ENCODE measurements at places on chromosomes 5 and 9. TPM values are rescaled to one million over a fixed set of nuclear protein-coding genes. Genes with fewer than 3 reads are reported as not detected.

GRCh38 chr9:19757745-19758144 lies 31.1 kb downstream of the SLC24A2 start:
- no peaks in the 10 kb centered on the region for H3K36me3 ChIP-seq
- H3K27ac ChIP-seq = no peak overlapping the region
- no peaks in the 10 kb centered on the region for H3K4me1 ChIP-seq
- no peaks in the 10 kb centered on the region for H3K27me3 ChIP-seq
- no peak overlapping the region for H3K4me3 ChIP-seq
- no peak for DNase-seq

The DBH gene
- total RNA-seq = not detected

The DAB2IP gene
- 50.7 TPM for total RNA-seq

- H3K4me3 ChIP-seq = no peak overlapping the region
- peaks cover 26% of the 10 kb centered on the region for H3K4me1 ChIP-seq
- no peak for DNase-seq
- no peaks in the 10 kb centered on the region for H3K27me3 ChIP-seq
- peaks cover 7% of the 10 kb centered on the region for H3K36me3 ChIP-seq
Observed at GRCh38 chr9:131999692-132000551, 79.7 kb downstream of the MED27 start.

DNA sequence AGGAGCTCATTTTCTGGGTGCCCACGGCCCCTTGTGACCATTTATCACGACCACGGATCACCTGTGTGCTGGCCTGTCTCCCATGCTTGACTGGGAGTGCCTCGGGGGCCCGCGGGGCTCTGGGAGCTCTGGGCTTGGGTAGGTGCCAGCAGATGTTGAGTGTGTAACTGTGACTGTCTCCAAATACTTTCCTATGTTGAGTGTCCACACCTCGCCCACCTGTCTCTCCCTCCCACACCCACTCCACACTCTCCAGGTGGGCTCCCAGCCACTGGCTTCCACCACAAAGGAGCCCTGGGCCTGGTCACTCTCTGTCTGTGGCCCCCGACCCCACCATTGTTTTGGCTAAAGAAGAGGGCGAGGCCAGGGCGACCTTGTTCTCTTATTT lies 196.4 kb downstream of the CDK5RAP2 start:
- H3K27me3 ChIP-seq = no peaks in the 10 kb centered on the region
- H3K27ac ChIP-seq = no peak overlapping the region
- no peaks in the 10 kb centered on the region for H3K36me3 ChIP-seq
- no peak overlapping the region for H3K4me3 ChIP-seq
- no peak for DNase-seq

The AGGF1 gene
- 16.2 TPM for total RNA-seq

DNA sequence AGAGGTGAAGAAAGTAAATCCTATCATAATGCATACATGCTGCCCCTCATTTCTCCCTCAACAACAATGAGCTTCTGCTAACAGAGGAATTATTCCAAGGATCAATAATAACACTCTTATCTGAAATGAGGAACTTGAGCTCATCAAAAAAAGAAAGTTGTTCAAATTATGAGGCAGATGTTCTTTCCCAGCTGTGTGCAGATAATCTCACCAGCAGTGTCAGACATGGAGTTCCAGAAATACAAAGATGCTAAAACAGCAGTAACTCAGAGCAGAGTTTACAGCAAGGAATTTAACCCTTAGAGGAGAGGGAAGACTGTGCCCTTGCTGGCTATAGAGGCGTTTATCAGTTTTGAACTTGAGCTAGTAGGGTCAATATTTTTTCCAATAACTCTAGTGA lies 153.1 kb downstream of the TRIM36 start:
- H3K36me3 ChIP-seq = no peaks in the 10 kb centered on the region
- H3K27me3 ChIP-seq = no peaks in the 10 kb centered on the region
- H3K27ac ChIP-seq = no peak overlapping the region
- H3K4me3 ChIP-seq = no peak overlapping the region
- DNase-seq = no peak

DNA sequence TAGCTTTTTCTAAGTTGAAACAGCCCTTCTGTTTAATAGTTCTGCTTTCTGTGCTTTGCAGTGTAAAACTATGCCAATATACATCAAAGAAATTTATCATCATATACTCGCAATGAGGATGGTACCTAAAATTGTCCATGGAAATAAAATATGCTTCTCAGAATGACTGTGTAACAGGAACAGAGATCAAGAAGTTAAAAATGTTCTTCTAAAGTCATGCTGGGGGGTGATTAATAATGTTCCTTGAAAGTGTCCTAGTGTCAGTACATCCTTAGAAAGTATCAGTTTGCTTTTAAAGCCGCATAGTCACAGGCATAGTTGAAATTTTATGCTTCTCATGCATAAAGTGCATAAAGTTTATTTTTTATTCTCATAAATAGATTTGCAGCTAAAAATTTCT lies 4.0 kb upstream of the LRRC70 start:
- H3K36me3 ChIP-seq = no peaks in the 10 kb centered on the region
- no peak for DNase-seq

GRCh38 chr9:76401580-76402354 lies 7.5 kb upstream of the RFK start:
- H3K27me3 ChIP-seq = no peaks in the 10 kb centered on the region
- no peak overlapping the region for H3K4me3 ChIP-seq
- no peak overlapping the region for H3K27ac ChIP-seq
- peaks cover 6% of the 10 kb centered on the region for H3K4me1 ChIP-seq
- DNase-seq = no peak
- H3K36me3 ChIP-seq = no peaks in the 10 kb centered on the region

The FKTN gene
- 9.7 TPM for total RNA-seq

DNA sequence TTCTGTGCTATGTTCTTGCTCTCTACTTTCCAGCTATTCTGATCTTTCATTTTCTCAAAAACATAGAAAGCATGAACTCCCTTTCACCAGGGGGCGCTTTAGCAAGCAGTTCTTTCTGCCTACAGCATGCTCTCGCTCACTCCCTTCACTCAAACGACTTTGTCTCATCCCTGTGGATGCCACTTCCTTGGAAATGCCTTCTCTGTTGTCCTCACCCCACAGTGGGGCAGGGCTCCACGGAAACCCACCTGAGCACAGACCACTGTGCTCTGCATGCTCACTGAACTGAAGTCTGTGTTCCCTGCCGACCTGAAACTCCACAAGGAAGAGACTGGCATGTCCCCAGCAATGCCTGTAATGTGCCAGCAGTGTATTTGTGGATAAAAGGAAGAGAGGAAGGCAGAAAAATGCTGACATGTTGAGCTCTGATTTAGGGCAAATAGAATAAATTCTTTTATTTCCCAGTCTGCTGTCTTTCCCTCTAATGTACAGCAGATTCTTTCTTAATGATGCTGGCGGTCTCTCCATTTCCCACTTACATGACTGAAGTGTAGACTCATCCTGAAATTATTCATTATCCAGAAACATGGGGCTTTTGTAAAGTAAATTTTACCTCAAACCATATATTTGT lies 4.9 kb upstream of the ROR2 start:
- no peaks in the 10 kb centered on the region for H3K36me3 ChIP-seq
- DNase-seq = no peak
- H3K4me1 ChIP-seq = peaks cover 4% of the 10 kb centered on the region

DNA sequence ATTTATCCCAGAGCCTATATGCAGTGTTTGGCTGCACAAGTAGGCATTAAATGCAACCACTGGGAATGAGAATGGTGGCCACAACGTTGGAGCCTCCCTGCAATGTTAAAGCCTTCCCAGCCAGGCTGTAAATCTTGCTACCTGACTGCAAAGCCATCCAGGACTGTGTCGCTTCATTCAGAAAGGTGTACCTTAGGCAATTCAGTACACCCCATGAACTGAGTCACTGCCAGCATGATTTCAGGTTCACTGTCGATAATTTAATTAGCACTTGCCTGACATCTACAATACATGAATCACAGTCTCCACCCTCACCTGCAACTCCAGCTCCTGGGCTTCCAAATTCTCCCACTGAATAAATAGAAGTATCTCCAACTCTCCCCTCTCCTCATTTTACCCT lies 108.4 kb downstream of the SLIT3 start:
- no peaks in the 10 kb centered on the region for H3K4me1 ChIP-seq
- H3K27me3 ChIP-seq = no peaks in the 10 kb centered on the region
- no peaks in the 10 kb centered on the region for H3K36me3 ChIP-seq
- H3K4me3 ChIP-seq = no peak overlapping the region
- DNase-seq = no peak

The SYK gene
- 5.4 TPM for total RNA-seq

GRCh38 chr9:7333719-7334118 lies 465.9 kb downstream of the DMAC1 start:
- no peak for DNase-seq
- no peak overlapping the region for H3K27ac ChIP-seq
- peaks cover 7% of the 10 kb centered on the region for H3K4me1 ChIP-seq
- H3K36me3 ChIP-seq = no peaks in the 10 kb centered on the region
- no peaks in the 10 kb centered on the region for H3K27me3 ChIP-seq

GRCh38 chr5:9502050-9502834 lies 43.6 kb downstream of the SEMA5A start:
- no peak overlapping the region for H3K4me3 ChIP-seq
- H3K27me3 ChIP-seq = no peaks in the 10 kb centered on the region
- H3K36me3 ChIP-seq = no peaks in the 10 kb centered on the region
- DNase-seq = no peak
- peak overlapping the region; percentile 84 for H3K27ac ChIP-seq

DNA sequence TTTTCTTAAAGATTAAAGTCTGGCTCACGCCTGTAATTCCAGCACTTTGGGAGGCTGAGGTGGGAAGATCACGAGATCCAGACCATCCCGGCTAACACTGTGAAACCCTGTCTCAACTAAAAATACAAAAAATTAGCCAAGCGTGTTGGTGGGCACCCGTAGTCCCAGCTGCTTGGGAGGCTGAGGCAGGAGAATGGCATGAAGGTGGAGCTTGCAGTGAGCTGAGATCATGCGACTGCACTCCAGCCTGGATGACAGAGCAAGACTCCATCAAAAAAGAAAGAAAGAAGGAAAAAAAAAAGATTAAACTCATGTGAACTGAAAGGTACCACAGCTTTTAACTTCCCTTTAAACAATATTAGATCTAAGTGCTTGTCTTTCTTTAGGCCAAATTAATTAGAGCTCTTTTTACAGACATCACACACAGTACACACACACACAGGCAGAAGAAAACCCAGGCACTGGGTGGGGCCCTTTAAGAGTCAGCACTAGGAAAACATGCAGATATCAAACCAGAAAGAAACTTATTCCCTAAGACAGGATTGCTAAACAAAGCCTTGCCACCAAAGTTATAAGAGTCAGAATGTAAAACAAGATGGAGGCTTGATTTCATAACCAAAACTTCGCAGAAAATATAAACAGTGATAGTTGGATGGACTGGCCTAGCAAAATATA lies 29.3 kb upstream of the UHRF2 start:
- H3K36me3 ChIP-seq = no peaks in the 10 kb centered on the region
- no peak overlapping the region for H3K27ac ChIP-seq
- H3K27me3 ChIP-seq = no peaks in the 10 kb centered on the region
- no peak overlapping the region for H3K4me3 ChIP-seq
- no peaks in the 10 kb centered on the region for H3K4me1 ChIP-seq
- no peak for DNase-seq

The OMD gene
- total RNA-seq = 6.4 TPM

- no peaks in the 10 kb centered on the region for H3K4me1 ChIP-seq
- H3K27ac ChIP-seq = no peak overlapping the region
- peaks cover 41% of the 10 kb centered on the region for H3K36me3 ChIP-seq
- DNase-seq = no peak
- no peak overlapping the region for H3K4me3 ChIP-seq
- H3K27me3 ChIP-seq = no peaks in the 10 kb centered on the region
Observed at GRCh38 chr9:101470929-101471328, 35.4 kb upstream of the ALDOB start.

DNA sequence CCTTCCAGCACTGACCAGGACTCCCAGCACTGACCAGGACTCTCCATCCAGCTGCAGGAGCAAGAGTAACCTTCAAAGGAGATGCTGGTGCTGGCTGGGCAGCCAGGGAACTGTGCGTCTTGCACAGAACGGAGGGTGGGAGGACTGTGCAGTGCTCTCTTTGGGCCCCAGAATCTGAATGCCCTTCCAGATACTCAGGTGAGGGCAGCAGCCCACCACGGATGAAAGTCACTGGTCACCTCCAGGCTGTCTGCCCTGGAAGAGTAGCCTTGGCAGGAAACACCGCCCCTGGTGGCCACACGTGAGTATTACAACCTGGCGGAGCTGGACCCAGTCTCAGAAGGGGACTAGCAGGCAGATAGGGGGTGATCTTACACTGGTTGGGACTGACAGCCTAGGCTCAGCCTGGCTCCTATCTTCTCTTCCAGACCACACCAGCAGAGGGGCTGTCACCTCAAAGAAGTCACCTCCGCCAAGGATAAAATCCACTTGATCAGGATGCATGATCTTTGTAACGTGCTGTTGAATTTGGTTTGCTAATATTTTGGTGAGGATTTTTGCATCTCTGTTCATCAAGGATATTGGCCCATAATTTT lies 4.8 kb upstream of the SARDH start:
- no peaks in the 10 kb centered on the region for H3K36me3 ChIP-seq
- no peak overlapping the region for H3K27ac ChIP-seq
- H3K27me3 ChIP-seq = peaks cover 51% of the 10 kb centered on the region
- H3K4me1 ChIP-seq = peaks cover 7% of the 10 kb centered on the region
- no peak overlapping the region for H3K4me3 ChIP-seq
- peak; percentile 71 for DNase-seq

The FBP2 gene
- total RNA-seq = 0.33 TPM

The GPX3 gene
- total RNA-seq = 744 TPM

DNA sequence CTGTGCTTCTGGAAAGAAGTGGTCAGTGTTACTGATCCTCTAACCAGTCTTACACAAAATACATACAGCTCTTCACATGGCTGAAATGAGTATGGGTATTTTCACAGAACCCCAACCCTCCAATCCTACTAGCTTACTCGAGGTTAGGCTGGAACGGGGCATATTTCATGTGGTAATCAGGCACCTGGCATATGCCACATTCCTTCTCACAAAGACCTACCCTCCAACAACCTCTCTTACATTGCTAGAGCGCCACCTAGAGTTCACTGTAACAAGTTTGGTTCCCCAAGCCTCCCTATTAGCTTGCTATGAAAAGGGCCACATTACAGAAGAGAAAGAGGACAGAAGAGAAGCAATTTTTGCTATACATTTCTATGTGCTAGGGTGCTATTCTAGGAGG lies 597.3 kb downstream of the PRELID2 start:
- H3K36me3 ChIP-seq = no peaks in the 10 kb centered on the region
- H3K4me1 ChIP-seq = no peaks in the 10 kb centered on the region
- H3K27ac ChIP-seq = no peak overlapping the region

GRCh38 chr9:113623851-113624485 lies 160.4 kb downstream of the RGS3 start:
- H3K4me1 ChIP-seq = peaks cover 83% of the 10 kb centered on the region
- H3K36me3 ChIP-seq = no peaks in the 10 kb centered on the region
- no peak for DNase-seq

The OSTF1 gene
- total RNA-seq = 18.9 TPM

GRCh38 chr9:86550401-86550800 lies 196.2 kb upstream of the TUT7 start:
- peaks cover 39% of the 10 kb centered on the region for H3K27me3 ChIP-seq
- no peak overlapping the region for H3K27ac ChIP-seq
- no peaks in the 10 kb centered on the region for H3K36me3 ChIP-seq
- DNase-seq = no peak
- H3K4me3 ChIP-seq = no peak overlapping the region
- H3K4me1 ChIP-seq = no peaks in the 10 kb centered on the region

The INSL4 gene
- total RNA-seq = not detected

The TUSC1 gene
- total RNA-seq = 9.2 TPM

The TMEM232 gene
- 3.6 TPM for total RNA-seq

- H3K27ac ChIP-seq = no peak overlapping the region
- peaks cover 5% of the 10 kb centered on the region for H3K4me1 ChIP-seq
- H3K4me3 ChIP-seq = no peak overlapping the region
- H3K36me3 ChIP-seq = no peaks in the 10 kb centered on the region
Observed at GRCh38 chr9:134600371-134600770, 41.2 kb upstream of the COL5A1 start.
